ENCODE measurements at places on chromosomes 11 and 22. TPM values are rescaled to one million over a fixed set of nuclear protein-coding genes. Genes with fewer than 3 reads are reported as not detected.

- no peak for DNase-seq
These were observed 69.7 kb upstream of the ZBED5 start for GRCh38 chr11:10927538-10927937.

DNA sequence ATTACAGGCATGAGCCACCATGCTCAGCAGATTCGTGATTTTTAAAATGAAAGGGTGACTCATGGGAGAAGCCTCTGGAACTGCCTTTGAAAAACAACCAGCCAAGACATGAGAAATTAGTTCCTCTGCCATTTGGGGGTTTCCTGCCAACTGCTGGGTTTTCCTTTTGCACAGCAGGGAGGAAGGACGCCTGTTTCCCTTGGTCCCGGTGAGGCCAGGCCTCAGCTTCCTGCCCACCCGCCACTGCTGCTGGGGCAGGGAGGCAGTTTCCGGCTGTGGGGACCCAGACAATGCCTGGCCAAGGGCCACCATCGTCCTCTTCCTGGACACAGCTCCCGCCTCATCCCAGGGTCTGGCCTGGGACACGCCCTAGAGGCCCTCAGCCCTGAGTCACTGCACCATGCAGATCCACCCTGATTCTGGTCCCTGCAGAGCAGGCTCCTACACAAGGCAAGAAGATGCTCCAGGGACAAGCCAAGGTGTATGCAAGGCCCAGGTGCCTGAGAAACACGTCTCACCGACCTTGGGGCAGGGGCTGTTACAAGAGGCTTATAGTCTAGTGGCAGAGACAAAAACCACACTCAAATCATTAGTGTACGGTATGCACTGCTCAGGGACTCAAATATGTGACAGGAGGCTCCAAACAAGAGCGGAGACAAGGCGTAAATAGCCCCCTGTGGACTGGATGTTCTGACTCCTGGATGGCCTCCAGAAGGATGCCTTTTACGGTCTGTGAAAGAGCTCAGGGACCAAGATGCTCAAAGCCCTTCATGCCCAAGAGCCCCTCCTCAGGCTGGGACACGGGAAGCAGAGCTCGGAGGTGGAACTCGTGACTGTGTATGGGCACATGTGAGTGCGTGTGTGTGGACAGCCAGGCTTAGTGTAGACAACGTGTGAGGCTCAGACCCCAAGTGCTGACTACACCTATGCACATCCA lies 10.0 kb downstream of the PPM1F start:
- DNase-seq, result no peak

- no peak for DNase-seq
These were observed 658.9 kb upstream of the CCDC179 start for GRCh38 chr11:23519194-23519593.

DNA sequence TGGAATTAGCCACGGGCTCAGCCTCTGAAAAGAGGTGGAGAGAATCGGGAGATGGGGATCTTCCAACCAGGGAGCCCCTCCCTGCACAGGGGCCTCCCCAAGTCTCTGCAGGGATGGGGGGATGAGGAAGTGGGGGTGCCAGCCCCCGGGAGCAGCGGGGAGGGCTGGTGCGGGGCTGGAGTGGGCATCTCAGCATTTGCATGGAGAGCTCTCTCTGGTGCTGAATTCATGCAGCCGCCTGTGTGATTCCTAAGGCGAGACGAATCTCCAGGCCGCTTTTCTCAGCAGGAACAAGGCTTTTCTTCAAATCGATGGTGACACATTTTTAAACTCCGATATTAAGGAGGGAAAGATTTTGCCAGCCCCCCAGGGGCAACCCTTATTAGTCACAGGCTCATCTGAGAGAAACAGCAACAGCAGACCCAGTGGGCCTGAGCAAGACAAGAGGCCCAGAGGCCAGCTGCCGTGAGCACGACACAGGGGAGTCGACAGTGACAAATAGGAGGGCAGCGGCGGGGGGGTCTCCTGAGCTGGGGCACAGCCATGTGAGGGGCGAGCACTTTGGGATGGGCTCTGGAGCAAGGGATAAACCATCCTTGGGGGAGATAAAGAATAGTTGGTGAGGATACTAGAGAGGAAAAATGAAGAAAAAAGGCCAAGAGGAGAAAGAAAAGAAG lies 29.0 kb downstream of the MACROD1 start:
- DNase-seq, result no peak

- no peak for DNase-seq
These were observed 41.2 kb upstream of the KLHL35 start for GRCh38 chr11:75474240-75474639.

DNA sequence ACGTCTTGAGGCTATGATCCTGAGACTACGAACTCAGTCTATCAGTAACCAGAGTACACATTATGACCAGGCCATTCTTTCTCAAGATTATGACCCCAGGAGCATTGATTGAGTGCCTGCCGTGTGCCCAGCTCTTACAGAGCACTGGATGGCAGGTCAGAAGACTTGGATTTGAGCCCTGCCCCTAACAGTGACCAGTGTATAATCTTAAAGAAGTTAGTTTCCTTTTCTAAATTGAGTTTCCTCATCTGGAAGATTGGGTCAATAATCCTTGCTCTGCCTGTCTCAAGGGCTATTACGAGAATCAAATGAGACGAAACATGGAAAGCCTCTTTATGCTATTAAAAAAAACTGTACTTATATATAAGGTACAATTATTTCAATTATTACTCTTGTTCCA lies 38.2 kb downstream of the SLCO2B1 start:
- no peak for DNase-seq

CCDC81 gene
- total RNA-seq, result 0.62 TPM

DNA sequence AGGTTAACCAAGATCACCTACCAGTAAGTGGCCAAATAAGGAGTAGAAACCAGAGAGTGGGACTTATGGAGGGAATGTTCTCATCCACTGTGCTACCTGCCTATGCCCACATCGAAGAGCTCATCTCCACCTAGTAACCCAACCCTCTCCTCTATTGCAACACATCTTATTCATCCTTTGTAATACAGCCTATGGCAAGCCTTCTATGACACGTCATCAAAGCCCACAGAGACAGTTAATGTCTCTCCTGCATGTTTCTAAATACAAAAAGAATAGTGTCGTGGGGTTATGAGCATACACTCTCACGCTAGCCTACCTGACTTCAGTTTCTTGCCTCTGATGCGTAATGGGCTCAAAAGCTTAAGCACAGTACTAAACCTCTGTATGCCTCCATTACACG lies 1158.1 kb upstream of the TENM4 start:
- no peak for DNase-seq

- no peak for DNase-seq
These were observed 11.0 kb upstream of the SLC36A4 start for GRCh38 chr11:93208663-93209270.

MS4A3 gene
- not detected for total RNA-seq

DNA sequence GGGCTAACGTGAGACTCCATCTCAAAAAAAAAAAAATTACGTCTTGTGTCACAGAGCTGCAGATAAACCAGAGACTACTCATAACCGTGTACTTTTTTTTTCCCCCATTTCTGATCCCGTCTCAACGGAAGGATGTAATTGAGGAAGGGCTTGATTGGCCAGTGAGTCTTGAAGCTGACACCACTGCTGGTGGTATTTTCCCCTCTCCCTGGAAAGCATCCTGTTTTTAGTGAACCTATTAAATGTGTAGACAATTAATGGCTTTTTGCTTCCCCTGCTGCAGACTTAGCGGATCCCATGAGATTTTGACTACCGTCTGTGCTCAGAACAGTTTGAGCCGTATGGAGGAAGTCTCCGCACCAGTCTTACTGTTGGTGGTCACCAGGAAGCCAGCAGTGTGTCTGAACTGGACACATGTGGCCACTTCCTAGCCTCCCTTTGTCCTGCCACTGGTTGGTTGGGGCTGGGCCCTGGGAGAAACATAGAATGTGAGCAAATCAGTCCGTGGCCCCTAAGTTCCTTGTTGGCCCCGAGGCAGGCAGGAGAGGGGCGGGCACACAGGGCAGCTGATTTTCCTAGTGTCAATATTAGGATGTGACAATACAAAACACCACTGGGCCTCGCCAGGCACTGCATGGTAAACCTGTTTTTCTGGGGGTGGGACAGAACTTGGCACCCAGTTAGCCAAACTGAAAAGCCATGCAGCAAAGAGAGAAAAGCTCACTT lies 3.1 kb downstream of the BIK start:
- DNase-seq, result no peak

UPB1 gene
- 0.86 TPM for total RNA-seq
